ENCODE measurements at places on chromosomes 7 and 10.

DNA sequence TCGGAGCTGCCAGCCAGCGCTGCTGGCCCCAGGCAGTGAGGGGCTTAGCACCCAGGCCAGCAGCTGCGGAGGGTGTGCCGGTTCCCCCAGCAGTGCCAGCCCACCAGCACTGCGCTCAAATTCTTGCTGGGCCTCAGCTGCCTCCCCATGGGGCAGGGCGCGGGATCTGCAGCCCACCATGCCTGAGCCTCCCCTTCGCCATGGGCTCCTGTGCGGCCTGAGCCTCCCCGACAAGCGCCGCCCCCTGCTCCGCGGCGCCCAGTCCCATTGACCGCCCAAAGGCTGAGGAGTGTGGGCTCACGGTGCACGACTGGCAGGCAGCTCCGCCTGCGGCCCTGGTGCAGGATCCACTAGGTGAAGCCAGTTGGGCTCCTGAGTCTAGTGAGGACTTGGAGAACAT lies 525.0 kb downstream of the PTPRN2 start:
- no peak for DNase-seq

DNA sequence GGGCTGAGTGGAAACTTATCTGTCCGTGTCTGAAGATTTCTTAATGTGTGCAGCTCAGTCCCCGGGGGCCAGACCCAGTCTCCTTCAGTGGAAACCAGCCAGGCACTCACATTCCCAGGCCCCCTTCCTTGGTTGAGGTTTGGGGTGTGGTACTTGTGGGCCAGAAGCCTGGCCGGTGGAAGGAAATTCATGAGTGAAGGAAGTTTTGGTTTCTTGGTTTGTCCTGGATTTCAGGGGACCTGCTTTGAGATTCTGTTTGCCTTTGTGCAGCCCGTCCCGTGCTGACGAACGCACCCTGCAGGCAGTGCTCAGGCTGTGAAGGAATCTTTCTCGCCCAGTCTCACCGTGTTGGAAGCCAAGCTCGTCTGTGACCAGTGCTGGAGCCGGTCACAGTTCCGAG lies 2.9 kb downstream of the INPP5A start:
- DNase-seq = peak; percentile 38

- no peak for DNase-seq
These were observed 32.2 kb upstream of the ZNF716 start for GRCh38 chr7:57417736-57418135.

- DNase-seq = peak; percentile 78
These were observed 210.4 kb upstream of the ADO start for GRCh38 chr10:62594093-62594520.

DNA sequence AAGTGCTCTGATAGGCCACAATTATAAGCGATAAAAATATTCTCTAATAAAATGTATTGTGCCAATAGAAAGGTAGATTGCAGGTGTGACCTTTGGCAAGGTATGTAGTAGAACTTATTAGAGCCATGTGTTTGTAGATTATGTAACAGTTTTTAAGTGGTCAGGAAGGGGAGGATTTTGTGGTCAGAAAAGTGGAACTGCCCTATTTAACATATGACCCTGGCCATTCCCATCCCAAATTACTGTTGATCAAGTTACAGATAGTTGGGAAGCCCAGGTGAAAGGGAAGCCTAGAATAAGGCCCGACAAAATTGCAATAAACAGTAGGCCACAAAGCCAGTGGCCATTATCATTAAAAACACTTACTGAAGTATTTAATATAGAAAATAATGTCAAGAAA lies 89.2 kb downstream of the SPAG6 start:
- DNase-seq = no peak

GRCh38 chr10:116602648-116603400 lies 12.1 kb downstream of the PNLIPRP1 start:
- no peak for DNase-seq

GRCh38 chr10:80498833-80499741 lies 38.6 kb upstream of the SH2D4B start:
- DNase-seq = no peak

DNA sequence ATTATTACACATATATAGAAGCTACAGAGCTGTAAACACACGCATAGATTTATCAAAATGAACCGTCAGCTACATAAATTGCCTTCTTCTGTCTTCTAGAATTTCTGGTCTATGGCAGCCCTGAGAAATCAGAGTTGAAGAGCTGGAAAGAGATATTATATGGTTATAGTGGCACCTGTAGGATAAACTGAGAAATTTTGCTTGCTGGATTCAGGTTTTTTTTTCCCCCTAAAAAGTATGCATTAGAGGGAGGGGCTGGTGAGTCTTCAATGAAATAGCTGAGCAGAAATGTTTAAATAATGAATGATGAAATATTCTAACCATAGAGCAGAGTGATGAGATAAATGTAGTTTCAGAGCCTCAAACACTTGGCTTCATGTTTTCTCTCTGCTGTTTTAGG lies 78.0 kb upstream of the DYNC1I1 start:
- no peak for DNase-seq

- DNase-seq = no peak
These were observed 106.7 kb downstream of the CUX1 start for GRCh38 chr7:101924171-101924570.

DNA sequence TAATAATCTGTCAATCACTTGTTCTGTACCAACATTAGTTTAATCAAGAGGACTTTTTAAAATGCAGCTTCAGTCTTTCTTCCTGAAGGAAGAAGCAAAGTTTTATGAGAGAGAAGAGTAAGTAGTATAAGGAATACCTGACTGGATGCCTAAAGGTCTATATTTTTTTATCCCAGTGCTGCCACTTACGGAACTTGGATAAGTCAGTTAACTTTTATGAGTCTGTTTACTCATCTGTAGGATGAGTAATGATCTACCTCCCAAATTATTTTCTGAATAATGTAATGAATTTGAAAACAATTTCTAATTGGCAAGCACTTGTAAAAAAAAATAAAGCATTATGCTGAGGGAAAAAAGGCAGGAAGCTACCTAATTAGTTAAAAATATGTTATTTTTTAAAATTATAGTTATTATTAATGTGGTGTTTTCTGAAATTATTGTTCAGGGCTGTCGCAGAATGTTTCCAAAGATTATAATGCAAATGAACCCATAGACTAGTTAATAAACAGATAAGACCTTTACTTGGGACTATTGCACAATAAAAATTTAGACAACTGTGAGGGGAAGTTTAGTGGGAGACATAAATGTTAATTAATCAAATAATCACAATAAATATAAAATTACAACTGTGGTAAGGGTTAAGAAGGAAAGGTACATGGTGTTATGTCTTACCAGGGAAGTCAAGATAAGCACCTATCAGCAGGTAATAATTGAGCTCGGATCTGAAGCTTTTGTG lies 24.6 kb downstream of the SLK start:
- DNase-seq = no peak

DNA sequence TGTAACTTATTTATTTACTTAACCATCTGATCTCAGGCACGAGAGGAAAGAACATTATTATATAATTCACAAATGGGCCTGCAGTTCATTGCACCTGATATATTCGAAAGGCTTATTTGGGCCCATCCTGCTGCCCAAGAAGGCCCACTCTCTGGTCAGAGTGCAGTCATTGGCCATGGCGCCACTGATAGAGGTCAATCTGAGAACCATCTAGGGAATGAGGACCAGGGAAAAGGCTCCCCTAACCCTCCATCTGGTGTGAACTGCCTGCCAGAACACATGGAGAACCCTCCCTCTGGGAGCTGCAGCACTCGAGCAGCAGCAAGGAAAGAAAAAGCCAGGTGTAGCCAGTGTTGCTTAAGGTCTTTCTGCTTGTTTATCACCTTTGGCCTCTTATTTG lies 136.6 kb downstream of the REEP3 start:
- no peak for DNase-seq

GRCh38 chr10:114239117-114239993 lies at the start of gene VWA2:
Gene VWA2, plus strand, starts transcription at chr10:114239254. Its CDS starts 9,460 bp downstream, at chr10:114248714.
- peak; percentile 77 for DNase-seq

DNA sequence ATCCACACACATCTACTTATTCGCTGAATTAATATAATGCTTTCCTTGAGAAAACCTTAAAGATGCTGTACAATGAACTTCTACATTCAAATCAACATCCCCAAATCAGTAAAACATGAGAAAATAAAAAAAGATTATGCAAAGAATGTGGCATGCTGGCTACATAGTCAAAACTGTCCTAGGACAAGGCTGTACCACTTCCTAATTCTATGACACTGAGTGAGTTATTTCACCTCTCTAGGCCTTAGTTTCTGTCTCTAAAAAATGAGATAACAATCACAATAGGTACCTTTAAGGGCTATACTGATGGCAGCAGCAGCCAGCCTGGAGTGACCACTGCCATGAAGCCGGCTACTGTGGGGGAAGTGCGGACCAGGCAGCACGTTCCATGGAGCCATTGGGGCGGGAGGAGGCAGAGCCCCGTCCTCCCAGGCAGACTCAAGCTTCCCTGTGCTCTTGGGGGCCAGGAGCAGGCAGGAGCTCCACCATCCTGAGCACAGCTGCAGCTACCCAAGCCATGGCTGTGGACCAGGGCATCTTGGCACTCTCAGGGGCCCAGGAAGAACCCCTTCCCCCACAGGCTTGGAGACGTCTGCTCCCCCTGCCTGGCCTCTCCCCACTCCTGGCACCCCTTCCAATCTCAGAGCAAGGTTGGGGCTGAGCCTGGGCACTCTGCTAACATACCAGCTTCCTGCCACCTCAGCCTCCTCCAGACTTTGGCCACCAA lies 110.2 kb downstream of the ELAPOR2 start:
- peak; percentile 30 for DNase-seq

DNA sequence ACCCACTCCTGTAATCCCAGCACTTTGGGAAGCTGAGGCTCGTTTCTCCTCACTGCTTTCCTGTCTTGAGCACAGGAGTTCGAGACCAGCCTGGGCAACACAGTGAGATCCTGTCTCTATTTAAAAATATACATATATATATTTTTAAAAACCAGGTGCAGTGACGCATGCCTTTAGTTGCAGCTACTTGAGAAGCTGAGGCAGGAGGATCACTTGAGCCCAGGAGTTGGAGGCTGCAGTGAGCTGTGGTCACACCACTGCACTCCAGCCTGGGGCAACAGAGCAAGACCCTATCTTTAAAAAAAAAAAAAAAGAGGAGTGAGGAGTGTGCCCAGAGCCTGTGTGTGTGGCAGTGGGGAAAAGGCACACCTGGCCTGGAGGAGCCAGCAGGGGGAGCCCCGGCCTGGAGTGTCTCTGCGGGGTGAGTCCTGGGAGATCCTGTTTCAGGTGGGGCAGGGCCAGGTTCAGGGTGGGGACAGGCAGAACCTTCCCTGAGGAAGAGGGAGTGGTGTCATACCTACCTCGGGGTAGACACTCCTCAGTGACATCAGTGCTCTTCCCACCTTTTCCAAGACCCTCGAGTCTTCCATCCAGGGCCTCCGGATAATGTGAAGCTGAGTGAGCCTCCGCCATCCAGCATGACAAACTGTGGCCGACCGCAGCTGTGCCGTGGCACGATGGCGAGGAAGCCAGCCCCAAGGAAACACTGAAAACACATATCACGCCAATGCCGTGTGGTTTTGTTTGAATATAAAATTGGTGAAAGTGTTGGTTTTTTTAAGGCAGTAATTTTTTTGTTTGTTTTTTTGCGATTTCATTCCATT lies 9.0 kb upstream of the ARPC1B start:
- DNase-seq = peak; percentile 66

DNA sequence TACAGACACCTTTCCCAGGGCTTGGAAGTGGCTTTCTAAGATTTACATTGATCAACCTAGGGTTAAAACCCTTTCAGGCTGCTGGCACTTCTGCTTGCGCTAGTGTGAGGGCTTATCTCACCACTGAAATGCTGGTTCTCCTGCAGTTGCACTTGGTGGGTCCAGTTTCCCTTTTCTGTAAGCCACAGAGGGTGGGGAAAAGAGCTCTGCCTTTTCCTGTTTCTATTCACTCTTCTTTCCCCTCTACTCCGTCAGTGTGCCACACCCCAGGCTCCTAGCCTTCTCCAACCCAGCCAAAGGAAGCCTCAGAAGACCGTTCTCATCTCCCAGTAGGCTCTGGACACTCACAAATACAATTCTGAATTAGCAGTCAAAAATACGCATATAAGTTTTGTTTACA lies 19.0 kb upstream of the CAPZA2 start:
- DNase-seq = no peak

- DNase-seq = no peak
These were observed 73.5 kb upstream of the DLX6 start for GRCh38 chr7:96931891-96932290.

DNA sequence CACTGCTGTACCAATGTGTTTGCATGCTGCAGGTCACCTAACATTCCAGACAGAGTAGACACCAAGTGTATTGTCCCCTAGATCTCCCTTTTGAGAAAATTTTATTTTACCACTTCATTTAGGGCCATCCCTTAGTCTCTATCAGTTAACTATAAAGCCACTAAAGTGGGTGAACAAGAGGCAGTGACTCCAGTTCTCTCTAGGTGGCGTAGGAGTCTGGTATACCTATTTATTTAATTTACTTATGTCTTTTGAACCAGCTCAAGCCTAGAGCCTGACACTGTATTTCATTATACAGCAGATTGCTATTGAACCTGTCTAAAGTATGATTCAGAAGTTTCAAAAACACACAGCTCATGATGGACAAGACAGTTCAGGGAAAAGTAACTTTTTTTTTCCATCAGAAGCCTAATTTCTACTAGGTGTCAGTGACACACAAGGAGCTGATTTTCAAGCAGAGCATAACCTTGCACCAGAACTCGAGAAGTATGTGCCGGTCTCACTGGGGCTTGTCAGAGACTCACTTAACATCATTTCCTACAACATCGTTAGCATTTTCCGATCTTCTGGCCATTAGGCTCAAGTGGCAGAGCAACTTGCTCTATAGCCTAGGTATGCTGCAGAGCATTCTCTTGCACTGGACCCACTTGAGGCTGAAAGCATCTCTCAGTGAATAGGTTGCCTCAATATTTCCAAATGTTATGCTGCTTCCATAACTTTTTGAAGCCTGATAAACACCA lies 175.4 kb downstream of the CDC14C start:
- peak; percentile 59 for DNase-seq

GRCh38 chr7:109956916-109957315 lies 1134.0 kb upstream of the LRRN3 start:
- DNase-seq = peak; percentile 45

DNA sequence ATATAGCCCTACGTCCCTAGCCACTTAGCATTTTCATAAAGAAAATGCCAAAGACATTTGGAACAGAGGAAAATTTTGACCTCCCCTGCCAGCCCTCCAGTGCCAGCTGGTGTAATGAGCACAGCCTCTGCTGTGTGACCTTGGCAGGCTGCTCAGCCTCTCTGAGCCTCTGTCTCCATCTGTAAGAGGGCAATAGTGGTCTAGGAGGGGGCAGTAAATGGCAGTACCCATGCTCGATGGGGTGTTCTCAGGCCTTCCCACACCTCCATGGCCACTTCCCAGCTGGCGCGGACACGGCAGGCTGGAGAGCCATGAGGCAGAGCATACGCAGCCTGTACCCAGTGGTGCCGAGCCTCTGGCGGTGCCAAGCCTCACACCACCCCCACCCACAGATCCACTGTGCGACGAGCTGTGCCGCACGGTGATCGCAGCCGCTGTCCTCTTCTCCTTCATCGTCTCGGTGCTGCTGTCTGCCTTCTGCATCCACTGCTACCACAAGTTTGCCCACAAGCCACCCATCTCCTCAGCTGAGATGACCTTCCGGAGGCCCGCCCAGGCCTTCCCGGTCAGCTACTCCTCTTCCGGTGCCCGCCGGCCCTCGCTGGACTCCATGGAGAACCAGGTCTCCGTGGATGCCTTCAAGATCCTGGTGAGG lies 24.0 kb upstream of the CSGALNACT2 start:
- DNase-seq = no peak

- no peak for DNase-seq
These were observed 59.5 kb downstream of the TET1 start for GRCh38 chr10:68619595-68619994.

- no peak for DNase-seq
These were observed 4.1 kb downstream of the FBXO24 start for GRCh38 chr7:100590077-100590737.

Data from GM23338 (cell line).